ENCODE measurements at places on chromosomes 7 and 10.

DNA sequence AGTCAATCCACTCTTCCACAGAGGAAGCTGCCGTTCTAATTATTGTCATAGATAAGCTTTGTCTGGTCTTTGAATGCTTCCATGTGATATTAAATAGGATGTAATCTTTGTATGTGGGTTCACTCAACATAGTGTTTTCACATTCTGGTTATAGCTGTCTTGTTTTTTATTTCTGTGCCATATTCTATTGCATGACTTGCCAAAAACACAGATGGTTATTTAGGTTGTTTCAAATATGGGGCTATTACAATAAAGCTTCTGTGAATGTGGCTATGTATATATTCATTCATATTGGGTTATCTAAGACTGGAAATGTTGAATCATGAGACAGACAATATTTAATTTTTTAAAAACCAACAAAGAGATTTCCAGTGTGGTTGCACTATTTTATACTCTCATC, 1109.3 kb upstream of the LRRTM3 start:
- DNase-seq, result no peak

DNA sequence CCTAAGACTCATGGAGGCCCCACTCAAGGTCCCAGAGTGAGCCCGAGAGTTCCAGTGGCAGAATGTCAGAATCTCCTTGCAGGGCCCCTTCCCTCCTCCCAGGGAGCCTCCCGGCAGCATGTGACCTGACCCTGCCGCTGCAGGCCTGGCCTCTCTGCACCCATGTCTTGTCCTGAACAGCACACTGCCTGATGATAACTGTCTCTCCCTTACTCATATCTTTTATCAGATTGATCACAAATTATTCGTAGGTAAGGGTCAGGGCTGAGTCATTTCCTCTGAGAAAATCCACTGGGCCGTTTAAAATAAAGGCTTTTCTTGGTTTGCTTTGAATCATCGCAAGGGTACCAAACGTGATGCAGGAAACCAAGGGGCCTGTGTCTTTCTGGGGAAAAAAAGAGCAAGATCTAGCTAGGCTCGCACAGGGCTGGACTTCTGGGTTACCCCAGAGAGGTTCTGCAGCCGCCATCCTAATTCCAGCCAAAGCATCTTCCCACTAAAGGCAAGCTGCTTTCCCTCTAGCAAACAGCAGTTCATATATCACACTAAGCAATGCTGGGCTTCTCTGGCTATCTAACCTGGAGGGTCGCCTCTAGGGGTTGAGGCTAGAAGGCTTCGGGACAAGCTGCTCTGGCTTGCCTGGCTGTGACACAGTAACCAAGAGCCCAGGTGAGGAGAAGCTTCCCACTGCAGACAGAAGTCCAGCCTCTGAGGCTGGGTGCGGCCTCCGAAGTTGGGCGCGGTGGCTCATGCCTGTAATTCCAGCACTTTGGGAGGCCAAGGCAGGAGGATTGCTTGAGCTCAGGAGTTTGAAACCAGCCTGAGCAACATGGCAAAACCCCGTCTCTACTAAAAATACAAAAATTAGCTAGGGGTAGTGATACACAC, 104.9 kb downstream of the SPDYE5 start:
- no peak for DNase-seq

DNA sequence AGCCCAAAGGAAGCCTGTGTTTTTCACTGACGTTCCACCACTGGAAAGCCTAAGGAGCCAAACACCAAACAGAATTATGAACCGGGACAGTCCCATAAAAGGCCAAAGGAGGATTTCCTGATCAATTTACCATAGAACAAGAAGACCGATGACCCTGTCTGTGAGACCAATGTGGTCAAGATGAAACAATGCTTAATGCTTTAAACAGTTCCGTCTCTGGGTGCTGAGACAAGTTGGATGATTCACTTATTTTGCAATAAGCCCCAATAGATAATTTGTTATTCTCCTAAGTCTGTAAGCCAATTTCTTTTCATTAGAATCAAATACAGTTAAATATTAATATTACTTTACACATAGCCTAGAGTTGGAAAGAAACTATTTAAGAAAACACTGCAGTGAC, 134.9 kb downstream of the MICU1 start:
- no peak for DNase-seq

- no peak for DNase-seq
These were observed 5.8 kb downstream of the TCF7L2 start for GRCh38 chr10:112955582-112956421.

DNA sequence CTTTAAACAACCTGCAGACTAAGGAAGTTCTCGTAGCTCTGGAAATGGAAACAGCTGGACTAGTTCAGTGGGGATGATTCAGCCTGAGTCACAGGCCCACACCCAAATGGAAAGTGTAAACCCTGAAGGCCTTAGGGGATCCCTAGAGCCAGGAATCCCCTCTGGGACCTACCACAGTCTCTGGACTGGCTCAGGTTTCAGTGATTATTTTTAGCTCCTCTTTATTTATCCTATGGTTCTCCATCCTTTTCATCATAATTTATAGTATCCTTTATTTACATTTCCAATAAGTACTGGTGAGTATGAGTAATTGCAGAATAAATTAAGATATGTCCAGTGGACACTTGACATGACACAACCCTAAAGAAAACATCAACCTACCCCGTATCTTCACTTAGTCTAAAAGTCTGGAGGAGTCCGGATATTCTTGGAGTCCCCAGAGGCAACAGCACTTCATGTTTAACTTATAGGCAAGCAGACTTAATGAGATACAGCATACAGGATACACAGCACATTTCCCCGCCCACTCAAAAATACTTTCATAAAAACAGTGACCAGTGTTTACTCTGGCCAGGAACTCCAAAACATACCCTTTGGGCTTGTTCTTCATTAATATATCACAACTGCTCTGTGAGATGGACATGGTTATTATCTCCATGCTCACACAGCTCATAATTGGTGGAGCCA, 28.4 kb upstream of the SEMA3E start:
- no peak for DNase-seq

DNA sequence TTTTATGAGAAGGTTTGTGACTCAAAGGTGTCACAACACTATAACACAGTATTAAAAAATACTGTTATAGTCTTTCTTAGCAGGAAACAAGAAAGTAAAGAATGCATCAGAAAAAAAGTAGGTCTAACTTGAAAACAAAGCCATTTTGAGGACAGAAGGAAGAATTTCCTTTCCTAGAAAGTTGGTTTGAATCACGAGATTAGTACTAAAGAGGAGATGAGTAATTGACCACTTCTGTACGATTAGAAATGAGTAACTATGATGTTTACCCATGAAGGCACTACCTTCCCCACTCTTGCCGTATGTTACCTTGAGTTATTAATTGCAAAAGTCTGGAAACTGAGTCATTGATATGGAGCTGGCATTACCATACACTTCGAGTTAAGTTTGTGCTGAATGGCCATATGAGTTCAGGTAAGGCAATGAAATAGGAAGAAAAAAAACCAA, 65.2 kb downstream of the FAM185A start:
- no peak for DNase-seq

DNA sequence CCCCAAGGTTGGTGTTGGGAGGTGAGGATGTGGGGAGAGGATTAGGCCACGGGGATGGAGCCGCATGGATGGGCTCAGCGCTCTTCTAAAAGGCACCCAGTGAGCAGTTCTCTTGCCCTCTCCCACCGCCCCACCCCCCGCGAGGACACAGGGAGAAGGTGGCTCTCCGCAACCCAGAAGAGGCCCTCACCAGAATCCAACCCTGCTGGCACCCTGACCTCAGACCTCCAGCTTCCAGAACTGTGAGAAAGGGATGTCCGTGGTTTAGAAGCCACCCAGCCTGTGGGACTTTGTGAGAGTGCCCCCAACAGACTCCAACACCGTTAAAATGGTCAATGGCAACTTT, 242.8 kb upstream of the PPP2R2D start:
- DNase-seq, result no peak

DNA sequence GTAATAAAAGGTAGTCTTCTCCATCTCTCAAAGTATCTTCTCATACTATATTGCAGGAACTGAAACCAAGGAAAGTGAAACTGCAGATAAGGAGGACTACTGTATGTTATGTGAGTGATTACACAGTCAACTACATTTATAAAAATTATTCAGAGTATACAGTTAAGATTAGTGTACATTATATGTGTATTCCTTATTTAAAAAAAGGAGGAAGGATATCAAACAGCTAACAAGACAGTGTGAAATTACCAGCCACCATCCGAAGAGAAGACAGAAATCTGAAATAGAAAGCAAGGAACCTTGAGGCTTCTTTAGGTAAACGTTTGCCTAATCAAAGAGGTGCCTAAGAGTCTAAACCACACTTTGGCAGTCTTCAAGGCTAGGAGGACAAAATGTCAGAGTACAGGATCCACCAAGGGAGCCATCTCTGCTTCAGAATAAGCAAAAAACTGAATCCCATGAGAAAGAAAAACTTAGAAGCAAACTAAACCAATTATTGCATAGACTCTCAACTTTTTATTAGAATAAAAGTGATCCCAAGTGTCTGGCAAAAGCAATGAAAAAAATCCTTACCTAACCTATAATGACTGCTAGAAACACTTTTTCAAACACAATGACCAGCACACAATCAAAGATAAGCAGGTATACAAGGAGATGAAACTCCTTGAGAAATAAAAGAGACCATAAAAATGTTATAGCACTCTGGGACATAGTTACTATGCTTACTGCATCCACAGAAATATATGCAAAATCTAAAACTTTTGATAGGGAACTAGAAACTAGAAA, 6.4 kb downstream of the USP6NL start:
- no peak for DNase-seq

- DNase-seq, result no peak
These were observed 4.9 kb upstream of the INSIG1 start for GRCh38 chr7:155292680-155293226.

DNA sequence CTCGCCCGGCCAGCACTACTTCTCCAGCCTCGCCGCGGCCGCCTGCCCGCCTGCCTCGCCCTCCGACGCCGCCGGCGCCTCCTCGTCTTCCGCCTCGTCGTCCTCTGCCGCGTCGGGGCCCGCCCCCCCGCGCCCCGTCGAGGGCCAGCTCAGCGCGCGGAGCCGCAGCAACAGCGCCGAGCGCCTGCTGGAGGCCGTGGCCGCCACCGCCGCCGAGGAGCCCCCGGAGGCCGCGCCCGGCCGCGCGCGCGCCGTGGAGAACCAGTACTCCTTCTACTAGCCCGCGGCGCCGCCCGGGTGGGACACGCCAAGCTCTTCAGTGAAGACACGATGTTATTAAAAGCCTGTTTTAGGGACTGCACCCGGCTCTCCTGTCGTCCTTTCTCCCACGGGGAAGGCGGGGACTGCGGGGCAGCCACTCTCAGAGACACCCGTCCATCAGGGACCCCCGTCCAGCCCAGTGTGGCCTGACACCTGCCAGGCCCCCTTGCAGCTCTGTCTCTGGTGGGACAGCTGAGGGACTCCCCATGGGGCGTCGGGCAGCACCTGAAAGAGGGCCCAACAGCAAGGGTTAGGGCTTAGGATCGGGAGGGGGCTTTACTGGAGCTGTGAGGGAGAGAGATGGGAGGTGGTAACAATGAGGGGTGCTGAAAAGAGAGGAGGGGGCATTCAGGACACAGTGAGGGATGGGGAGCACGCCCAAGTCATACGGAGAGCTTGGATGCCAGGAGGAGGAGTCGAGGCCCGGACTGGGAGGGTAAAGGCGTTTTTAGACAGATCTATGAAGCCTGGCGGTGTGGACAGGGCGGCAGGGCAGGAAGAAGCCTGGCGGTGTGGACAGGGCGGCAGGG, 34.7 kb downstream of the SPDYE6 start:
- DNase-seq, result no peak

GRCh38 chr10:29555746-29556481, 78.9 kb downstream of the SVIL start:
- DNase-seq, result no peak

DNA sequence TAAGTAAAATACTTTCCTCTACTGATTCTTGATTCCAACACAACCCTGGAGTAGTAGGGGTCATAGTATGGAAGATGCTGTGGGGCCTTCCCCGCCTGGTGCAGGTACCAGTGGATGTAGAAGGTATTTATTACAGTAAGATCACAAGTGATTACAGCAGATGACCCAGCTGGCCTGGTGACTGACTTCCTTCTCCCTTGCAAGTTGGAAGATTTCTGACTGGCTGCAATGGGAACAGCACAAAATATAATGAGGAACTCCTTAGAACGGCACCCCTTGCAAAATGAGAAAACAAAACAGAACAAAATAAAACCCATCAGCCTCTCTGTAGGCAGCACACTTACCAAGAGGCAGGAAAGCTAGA, 61.7 kb upstream of the TARP start:
- no peak for DNase-seq

GRCh38 chr7:39693812-39694211, 70.4 kb downstream of the RALA start:
- no peak for DNase-seq

DNA sequence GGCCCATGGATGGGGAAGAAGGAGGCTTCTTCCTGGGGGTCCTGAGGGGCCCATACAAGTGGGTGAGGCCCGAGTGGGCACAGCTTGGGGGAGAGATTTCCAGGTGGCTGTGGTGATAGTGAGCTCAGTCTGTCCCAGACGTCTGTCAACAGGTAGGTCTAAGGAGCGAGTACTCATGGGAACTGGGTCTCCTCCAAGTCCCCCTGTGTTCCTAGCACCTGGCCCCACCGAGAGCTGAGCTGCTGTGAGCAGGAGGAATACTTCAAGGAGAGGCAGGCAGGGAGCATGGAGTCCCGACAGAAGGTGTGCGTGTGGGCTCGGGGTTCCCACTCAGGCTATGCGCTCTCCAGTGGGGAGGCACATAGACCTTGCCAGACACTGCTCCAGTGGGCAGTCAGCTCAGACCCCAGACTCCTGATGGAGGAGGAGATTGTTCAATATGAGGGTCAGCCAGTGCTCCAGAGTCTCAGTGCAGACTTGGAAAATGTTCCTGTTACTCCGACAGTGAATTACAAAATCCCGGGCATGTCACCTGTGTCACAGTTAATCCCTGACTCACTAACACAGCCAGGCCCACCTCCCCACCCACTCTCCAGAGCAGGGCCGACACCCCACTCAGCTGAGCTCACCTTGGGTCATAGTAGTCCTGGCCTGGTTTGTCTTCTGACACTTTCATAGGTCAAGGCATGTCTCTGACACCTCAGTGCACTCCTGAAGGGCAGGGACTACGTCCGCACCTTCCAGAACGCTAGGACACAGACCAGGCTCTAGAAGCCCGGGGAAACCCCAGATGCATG, 28.2 kb upstream of the C10orf53 start:
- DNase-seq, result no peak

DNA sequence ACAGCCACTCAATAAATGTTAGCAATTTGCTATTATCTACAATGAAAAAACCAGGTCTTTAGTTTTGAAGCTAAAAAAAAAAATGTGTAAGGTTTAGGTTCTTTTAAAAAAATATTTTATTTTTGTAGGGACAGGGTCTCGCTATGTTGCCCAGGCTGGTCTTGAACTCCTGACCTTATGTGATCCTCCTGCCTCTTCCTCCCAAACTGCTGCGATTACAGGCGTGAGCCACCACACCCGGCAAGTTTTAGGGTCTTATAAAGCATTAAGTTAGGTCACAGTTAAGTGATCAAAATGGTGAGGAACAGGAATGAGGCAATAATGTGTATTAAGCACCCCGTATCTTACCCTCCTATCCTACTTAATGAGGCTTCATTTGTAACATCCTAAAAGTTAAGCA, 774 bp downstream of the SEM1 start:
- no peak for DNase-seq

Data from bone marrow (tissue), 2 donors.